ENCODE measurements at places on chromosomes 2 and 18. TPM values are rescaled to one million over a fixed set of nuclear protein-coding genes. Genes with fewer than 3 reads are reported as not detected.

- no peak for DNase-seq
These were observed 915 bp downstream of the CUL3 start for GRCh38 chr2:224584111-224584784.

Gene SYT4
- polyA plus RNA-seq, result 0.27 TPM

Gene RAB31
- 25.3 TPM for polyA plus RNA-seq

Gene GALM
- 56.1 TPM for polyA plus RNA-seq
